Cerebellum (tissue), 4 donors: ENCODE measurements at places on chromosomes 3 and 15.

DNA sequence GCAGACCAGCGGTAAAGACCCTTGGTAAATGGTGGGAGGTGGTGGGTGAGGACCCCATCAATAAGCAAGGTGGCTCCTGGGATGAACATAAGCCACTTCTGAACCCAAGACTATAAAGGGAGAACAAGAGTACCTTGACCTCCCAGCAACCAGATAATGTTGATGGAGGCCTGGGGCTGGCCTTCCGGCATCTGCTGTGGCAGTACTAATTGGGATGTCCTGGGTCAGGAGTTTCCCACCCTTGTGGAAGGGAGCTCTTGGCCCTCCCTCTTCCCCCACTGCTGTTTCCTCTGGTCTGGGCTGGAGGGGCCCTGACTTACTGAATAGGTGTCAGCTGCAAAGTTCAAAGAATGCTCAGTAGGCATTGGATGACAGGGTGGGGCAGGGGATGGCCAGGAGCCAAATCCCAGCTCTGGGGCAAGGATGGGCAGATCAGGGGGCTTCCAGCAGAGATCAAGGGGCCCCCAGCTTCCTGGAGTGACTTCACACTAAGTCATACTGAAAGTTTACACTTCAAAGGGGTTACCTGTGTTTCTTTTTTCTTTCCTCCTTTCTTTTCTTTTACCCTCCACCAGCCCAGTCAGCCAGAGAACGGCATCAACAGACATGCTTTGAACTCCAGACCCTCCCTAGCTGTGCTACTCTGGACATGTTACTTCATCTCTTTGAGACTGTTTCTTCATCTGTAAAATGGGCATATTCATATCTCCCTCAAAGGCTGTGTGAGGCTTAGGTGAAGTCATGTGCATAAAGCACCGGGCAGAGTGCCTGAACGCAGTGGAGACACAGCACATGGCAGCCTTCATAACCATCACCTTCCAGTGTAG is 1.5 kb downstream of the RBP1 start:
- DNase-seq = no peak

DNA sequence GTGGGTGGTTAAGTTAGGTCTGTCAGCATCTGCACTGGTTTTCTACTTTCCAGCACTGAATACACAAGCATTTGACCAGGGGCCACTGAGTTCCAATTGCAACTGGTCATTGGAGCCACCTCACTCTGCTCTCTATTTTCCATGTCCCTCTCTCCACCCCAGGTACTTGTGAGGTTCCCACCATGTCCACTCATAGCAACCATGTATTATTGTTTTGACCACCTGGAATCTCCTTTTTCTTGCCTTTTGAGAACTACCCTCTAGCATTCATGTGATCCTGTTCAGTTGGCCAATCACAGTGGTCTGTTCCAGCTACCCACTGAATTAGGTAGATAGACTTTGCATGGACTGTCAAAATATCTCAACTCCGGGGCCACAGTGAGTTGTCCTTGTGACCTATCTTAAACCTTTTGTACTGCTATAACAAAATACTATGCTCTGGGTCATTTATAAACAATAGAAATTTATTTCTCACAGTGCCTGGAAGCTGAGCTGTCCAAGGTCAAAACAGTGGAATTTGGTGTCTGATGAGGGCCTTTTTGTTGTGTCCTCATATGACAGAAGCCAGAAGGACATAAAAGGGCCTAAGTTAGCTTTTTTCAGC is 20.2 kb upstream of the TM4SF18 start:
- DNase-seq = no peak

DNA sequence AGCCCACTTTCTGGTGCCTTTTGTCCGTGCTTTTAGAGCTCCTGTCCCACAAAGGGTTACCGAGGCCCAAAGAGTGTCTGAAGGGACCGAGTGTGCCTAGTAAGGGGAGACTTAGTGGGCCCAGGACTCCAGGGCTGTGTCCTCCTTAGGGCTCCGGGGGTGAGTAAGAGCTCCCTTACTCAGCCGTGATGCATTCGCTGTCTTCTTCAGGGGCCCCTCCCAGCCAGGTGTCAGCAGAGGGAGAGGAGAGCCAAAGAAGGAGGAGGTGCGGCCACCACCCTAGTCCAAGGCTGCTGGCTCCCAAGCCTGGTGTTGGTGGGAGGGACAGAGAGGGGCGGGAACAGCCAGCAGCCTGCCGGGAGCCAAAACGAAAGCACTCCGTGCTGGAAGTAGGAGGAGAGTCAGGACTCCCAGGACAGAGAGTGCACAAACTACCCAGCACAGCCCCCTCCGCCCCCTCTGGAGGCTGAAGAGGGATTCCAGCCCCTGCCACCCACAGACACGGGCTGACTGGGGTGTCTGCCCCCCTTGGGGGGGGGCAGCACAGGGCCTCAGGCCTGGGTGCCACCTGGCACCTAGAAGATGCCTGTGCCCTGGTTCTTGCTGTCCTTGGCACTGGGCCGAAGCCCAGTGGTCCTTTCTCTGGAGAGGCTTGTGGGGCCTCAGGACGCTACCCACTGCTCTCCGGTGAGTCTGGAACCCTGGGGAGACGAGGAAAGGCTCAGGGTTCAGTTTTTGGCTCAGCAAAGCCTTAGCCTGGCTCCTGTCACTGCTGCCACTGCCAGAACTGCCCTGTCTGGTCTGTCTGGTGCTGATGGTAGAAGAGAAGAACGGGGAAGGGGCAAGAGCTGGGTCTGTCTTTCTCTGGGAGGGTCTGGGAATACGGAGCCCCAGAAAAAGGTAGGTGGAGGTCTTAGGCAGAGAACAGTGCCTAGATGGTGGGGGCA is at the start of gene IL17RC:
TSS of gene IL17RC (plus strand) at position 365 of the 947 bp plus-strand sequence. CDS start at position 583, 218 bp downstream.
- DNase-seq = peak; percentile 70

GRCh38 chr15:27646531-27646930 is 452.6 kb downstream of the OCA2 start:
- DNase-seq = no peak

- DNase-seq = no peak
These were observed 98.3 kb downstream of the ANO10 start for GRCh38 chr3:43523454-43524053.

DNA sequence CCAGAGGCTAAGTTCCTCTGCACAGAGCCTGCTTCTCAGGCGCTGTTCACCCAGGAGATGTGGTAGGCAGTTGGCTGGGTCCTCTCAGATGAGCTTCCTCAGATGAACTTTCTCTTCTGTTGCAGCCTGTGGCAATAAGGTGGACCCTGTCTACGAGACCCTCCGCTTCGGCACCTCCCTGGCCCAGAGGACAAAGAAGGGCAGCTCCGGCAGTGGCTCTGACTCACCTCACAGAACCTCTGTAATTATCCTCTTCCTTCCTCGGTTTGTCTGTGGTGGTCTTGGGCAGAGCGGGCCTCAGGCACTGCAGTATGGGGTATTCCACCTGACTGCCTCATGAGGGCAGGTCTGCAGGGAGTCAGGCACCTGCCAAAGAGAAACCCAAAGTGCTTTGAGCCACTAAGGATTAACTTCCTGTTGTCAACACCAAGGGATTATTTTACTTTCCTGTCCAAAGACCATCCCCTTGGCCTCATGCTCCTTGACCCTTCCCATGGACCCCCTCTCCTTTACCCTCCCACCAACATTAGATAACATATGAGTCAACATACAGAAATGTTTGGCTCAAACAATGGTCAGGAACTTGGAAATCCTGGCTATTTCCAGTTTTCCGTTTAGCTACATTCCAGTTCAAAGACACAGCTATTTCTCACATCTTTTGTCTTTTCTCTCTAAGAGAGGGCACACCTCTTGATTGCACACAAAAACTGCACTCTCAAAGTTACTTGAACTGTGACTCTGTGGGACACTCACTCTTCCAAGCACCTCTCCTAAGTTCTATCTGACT is 105.9 kb downstream of the STAC start:
- no peak for DNase-seq

- DNase-seq = no peak
These were observed 21.0 kb downstream of the ABHD2 start for GRCh38 chr15:89109238-89109637.

- DNase-seq = no peak
These were observed 87.1 kb downstream of the RGMA start for GRCh38 chr15:93001881-93002280.

DNA sequence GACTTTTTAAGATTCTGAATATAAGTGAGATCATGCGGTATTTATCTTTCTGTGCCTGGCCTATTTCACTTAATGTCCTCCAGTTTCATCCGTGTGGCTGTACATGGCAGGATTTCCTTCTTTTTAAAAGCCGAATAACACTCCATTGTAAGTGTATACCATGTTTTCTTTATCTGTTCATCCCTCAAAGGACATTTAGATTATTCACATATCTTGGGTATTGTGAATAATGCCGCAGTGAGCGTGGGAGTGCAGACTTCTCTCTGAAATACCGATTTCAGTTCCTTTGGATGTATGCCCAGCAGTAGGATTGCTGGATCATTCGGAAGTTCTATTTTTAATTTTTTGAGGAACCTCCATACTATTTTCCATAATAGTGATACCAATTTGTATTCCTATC is 136.1 kb downstream of the APBA2 start:
- DNase-seq = no peak

DNA sequence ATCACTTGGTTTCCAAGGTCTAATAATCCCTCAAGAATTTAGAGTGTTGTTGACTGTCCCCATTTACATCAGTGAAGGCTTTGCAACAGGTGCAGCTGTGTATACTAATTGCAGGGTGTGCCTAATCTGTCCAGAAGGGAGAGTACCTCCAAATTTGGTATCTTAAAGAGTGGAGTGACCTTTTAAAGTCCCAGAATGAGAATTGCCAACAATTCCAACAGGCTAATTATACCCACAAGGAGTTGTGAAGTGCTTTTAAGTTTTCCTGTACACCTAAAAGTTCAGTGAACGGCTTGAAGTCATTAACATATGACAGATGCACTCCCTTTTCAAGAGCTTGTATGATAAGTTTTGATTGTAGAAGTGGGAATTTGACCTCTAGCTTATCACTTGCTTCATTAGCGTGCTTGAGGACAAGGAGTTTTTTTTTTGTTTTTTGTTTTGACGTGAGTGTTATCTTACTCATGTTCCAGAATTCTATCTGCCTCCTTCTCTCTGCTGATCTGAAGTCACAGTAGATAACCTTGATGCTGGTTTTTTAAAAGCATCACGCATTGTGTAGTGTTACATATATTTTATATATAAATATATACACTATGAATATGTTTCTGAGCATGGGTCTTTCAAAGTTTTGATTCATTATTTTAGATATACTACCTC is 26.3 kb downstream of the CDIN1 start:
- DNase-seq = no peak

DNA sequence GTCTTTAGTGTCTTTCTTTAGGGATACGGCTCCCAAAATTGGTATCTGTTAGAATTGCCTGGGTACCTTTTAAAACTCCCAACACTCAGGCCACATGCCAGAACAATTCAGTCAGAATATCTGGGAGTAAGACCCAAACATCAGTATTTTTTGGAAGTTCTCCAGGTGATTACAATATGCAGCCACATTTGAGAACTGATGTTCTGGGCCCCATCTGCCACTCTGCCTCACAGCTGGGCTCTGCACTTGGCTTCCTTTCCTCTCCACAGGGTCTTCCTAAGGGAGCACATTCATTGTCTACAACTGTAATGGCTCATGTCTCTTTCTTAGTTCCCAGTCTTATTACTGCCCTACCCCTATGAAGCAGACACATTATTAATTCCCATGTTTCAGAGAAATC is 394.5 kb downstream of the MFSD1 start:
- DNase-seq = no peak

GRCh38 chr3:115927197-115927596 is 303.9 kb downstream of the GAP43 start:
- DNase-seq = no peak

DNA sequence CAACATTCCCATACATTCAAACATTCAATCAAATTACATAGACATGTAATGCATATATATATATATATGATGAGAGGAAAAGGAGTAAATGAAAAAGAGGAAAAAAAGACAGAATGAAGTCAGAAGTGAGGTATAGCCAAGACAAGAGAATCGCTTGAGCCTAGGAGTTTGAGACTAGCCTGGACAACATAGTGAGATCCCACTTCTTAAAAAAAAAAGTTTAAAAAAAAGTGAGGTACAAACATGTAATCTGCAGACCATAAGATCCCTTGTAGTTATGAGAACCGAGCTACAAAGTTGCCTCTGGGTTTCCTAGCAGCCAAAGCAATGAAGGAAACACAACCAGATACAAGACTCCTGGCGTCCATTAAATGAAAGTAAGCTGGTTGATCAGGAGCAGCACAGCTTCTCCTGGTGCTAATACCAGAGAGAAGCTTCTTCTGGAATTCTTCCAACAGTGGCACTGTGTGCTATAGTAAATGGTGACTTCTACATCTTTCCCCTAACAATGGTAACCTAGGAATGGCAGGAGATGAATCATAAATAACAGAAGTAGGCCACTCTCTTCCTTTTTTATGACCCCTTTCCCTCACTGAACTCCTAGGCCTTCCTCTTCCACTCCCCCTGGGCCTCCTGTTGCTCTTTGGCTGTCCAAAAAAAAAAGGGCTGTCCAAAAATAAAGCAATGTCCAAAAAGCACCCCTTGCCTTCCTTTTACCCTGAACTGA is 3.5 kb downstream of the KCNMB3 start:
- DNase-seq = no peak

GRCh38 chr3:128624526-128625138 is 26.0 kb downstream of the RPN1 start:
- no peak for DNase-seq
